ENCODE measurements at places on chromosomes 4 and X.

DNA sequence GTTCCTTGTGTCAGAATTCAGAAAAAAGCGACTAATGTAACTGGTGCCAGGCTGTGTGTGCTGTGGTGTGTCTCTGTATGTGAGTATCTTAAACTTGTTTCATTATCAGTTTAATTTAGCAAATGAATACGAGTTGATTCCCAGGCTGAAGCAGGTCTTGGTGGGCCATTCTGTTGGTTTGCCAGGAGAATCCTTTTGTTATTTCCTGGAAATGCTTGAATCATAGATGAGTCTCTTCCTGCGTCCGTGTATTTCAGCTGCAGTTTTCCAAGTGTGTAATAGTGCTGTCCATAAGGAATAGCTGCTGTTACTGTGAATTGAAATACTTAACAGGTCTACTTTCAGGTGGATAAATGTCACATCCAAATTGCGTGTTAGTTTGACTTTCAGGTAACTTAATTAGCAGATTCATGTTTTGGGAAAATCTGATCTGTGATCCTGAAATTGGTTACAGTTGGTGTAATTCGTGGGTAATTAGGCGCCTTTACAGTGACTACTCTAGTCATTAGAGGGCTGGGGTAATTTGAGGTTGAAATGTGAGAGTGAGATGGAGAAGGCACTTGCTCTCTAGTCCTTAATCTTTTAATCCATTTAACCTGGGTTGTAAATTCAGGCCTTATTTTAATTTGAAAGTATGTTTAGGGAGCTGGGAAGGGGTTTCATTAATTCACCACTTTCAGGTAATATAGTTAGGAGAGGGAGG, 23.8 kb downstream of the TMEM131L start:
- DNase-seq: no peak

- DNase-seq: no peak
Measured at GRCh38 chr4:3872834-3873313, 106.7 kb downstream of the ADRA2C start.

- no peak for DNase-seq
Measured at GRCh38 chr4:34309383-34309906, 1934.9 kb downstream of the ARAP2 start.

DNA sequence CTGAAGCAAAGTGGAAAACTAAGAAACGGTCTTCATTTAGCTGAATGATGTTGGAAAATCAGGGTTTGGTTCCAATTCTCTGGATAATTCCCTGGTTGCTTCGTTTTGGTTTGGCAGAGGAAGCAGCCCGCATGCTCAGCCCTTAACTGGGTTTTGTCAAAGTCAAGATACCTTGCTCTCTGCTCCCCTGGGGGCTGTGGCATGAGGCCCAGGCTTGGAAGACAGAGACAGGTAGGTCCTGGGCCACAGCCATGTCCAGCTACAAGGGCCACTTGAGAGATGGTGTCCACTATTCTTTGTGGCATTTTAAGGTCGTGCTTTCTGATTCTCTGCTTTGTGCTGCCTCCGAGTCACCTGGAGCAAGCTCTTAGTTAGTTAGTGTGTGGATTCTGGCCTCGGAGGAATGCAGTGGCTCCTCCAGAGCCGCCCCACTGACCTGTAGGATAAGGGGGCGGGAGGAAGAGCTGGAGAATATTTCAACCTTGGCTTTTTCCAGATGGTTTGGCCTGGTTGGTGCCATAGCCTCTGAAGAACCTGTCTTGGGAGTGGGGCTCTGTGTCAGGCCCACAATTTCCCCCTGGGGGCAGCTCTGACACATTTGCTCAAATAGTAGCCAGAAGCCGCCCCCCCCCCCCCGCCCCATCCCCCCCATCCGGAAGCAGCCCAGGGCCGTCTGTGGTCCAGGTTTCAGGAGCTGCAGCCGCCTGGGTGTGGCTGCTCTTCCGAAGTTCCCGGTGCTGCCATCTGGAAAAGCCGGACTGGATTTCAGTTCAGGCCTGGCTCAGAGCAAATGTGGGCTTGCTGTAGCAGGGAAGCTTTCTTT, 147.1 kb downstream of the NHS start:
- DNase-seq: no peak

GRCh38 chr4:102501447-102501696, 213 bp downstream of the NFKB1 start:
- DNase-seq: no peak

- DNase-seq: no peak
Measured at GRCh38 chrX:84046403-84046984, 141.5 kb downstream of the RPS6KA6 start.

GRCh38 chr4:80155316-80155982, 41.9 kb upstream of the PRDM8 start:
- DNase-seq: no peak

- DNase-seq: peak; percentile 59
Measured at GRCh38 chr4:113849771-113850170, 88.2 kb upstream of the CAMK2D start.

- no peak for DNase-seq
Measured at GRCh38 chrX:77426811-77427210, 20.4 kb upstream of the FGF16 start.

DNA sequence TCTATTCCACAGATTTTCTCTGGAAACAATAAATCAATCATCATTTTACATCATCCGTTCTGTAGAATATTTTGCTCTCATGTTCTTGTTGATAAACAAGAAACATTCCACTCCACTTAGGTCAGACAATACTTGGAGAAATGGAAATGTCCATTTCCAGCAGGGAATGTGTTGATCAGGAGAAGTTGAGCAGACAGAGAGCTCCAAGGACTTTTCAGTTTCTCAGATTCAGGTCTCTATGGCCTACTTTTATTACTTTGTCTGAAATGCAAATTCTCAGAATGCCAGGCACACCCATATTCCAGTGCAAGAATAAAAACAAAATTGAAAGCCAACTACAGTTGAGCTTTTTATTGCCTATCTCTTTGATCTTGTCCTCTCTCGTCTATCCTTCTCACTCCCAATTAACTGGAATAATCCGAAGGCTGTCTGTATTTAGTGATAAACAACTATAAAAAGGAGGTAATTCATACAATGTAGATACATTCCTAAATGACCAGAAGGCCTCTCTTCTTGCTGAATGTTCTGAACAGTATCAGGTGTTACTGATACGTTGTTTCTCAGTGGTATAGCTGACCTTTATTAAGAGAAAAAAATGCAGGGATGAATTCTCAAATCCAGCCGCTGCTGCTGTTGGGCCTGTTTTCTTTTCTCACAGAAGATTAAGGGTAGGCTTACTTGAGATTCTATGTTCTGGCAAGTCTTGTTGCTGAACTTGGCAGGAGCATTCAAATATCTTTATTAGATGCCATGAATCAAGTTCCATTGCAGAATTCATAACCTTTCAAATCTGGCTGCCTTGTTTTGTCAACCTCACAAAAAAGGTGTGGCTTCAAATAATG, 72.1 kb downstream of the HPGD start:
- no peak for DNase-seq

DNA sequence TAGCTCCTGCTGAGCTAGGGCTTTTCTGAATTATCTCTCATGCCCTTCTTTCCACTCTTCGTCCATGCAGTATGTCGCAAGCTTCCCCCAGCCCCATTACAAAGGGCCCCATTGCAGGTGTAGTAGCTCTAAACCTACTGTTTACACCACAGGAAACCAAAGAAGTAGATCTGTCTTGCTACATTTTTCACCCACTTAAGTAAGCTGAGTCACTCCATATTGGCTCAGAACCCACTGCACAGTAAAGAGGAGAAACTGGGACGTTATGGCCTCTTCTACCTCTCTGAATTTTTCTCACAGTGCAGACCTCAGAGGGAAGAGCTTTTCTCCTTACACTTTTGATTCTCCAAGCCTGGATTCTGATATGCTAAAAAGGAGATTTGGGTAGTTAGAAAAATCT, 200.2 kb downstream of the SMARCA1 start:
- DNase-seq: no peak

DNA sequence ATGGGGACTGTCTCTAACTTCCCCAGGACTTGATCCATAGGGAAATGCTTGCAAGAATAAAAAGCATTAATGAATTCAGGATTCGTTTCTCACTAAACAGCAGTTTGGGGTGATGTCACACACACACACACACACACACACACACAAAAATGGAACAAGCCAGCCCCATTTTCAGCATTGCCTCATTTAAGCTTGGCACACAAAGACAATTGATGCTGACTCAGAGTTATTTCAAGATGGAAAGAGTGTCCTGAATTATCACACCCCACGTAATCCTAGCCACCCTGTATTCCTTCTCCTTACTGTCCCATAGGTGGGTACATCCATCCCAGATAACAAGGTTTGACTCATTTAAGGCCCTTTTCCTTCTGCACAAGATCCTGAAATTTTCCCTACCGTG, 345.1 kb upstream of the HS3ST1 start:
- no peak for DNase-seq

DNA sequence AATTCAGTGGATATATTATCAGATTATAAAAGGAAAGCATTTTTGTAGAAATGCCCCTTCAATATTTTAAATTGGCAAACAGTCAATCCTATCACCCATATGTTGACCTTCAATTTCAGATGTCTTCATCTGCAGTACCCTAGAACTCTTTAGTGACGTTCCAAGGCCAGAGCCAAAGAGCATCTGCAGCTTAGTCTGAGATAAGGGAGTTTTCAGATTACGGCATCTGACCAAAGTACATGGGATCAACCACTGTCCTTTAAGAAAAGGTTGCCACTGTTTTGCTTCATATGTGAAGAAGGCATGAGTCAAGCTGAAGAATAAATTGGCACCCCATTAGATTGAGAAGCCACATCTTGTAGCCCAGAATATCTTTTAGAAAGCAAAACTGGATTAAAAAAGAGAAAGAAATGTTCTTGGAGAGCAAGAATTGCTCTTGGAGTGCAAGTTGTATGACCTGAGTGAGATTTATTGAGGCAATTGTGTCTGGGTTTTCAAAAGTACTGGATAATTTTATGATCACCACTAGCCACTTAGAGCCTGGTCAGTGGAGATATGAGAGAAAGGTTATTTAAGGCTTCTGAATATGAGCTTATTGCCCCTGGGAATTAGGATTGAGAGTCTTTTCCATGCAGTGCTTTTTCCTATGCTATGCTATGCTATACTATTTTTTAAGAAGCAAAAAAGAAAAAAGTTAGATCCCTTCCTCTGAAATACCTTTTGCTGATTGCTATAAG, 251.9 kb upstream of the NR3C2 start:
- no peak for DNase-seq

GRCh38 chr4:72997409-72997808, 72.1 kb downstream of the COX18 start:
- DNase-seq: no peak

DNA sequence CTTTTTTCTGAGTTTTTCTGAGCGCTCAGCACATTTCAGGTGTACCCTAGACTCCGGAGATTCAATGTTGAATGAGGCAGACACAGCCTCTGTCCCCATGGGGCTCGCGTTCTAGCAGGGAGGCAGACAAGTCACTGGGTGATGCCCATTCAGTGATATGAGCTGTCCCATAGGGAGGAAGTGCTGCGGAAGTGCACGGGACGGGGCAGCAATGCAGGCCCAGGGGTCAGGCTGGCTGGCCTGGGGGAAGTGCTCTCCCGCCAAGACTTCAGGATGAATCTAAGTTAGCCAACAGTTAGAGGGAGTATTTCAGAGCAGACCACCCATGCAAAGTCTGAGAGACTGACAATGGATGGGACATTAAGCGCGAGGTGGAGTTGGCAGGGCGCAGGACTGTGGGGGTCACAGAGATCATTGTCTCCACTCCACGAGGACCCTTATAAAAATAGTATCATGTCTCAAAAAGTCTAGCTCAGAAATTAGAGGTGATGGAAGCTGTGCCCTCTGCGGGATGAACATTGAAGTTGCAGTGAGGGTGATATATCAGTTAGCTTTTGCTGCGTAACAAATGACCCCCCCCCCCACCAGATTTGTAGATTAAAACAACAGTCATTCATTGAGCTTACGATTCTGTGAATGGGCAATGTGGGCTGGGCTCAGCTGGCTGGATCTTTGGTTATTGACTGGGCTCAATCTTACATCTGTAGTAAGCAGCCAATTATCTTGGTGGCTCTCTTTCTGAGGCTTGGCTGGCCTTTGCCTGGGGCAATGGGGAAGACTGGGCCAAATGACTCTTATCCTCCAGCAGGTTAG, 16.4 kb downstream of the PSAPL1 start:
- DNase-seq: no peak

DNA sequence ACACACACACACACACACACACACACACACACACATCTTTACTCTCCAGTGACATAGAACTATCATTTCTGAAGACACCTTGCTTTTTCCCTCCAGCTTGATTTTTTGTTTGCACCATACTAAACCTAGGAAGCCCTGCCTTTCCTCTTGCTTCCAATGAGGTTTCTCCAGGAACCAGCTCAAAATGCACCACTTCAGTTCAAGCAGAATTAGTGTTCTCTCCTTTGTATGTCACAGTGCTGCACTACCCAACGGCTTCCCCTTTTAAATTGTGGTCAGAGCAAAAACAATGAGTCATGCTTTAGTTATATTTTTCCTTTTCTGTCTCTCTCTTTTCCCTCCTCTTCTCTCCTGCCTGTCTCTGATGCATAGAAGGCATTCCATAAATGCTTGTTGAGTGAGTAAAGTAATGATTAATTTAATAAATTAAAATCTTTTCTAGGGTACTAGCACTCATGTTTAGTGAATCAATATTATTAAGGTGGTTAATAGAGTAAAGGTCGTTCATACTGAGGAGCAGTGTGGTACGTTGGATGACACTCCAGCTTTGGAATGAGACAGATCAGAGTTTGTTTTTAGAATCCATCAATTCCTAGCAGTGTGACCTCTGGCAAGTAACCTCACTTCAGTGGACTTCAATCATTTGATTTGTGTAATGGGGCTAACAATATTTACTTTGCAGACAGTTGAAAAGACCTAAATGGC, 5.9 kb downstream of the RTL3 start:
- no peak for DNase-seq

GRCh38 chr4:6529021-6529420, 46.0 kb upstream of the MAN2B2 start:
- DNase-seq: no peak

GRCh38 chrX:11180571-11180970, 69.4 kb downstream of the HCCS start:
- DNase-seq: no peak

GRCh38 chr4:13533670-13534343, 10.5 kb downstream of the NKX3-2 start:
- DNase-seq: no peak

- no peak for DNase-seq
Measured at GRCh38 chrX:150464001-150464400, 100.9 kb downstream of the MAMLD1 start.

DNA sequence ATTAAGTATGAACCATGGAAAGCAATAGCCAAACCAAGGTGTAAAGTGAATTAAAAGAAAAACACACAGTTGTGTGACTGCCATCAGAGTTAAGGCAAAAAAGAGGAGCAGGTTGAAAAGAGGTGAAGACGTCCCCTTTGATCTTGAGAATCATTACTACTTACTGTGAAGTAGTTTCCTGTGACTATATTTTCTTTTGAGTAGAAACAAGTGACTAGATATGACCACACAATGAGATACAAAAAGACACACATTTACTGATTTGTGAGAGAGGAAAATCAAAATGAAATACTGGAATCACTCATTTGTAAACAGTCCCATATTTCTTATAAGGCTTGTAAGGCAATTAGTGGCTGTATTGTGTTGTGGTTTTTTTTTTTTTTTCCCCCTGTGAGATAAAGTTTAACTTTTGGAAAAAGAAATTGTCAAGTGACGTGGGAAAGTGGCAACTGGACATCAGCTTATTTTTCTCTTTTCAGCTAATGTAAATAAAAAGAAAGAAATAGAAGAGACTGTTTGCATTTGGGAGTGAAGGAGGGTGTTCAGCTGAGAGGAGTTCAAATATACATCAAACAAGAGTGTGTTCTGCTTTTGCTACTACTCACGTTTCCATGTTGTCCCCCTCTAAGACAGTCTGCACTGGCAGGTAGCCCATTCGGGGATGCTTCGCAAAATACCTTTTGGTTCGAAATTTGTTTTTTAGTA, 106.4 kb upstream of the FTHL17 start:
- DNase-seq: no peak

All from cerebellar nuclear complex (tissue), 1 donor.